Anterior cingulate cortex (tissue), 58 donors: ENCODE measurements at places on chromosomes 11 and 22.

GRCh38 chr11:107808521-107808920 is 50.1 kb downstream of the SLC35F2 start:
- no peak for DNase-seq

GRCh38 chr22:28402539-28402938 is 277.1 kb downstream of the TTC28 start:
- DNase-seq = no peak

DNA sequence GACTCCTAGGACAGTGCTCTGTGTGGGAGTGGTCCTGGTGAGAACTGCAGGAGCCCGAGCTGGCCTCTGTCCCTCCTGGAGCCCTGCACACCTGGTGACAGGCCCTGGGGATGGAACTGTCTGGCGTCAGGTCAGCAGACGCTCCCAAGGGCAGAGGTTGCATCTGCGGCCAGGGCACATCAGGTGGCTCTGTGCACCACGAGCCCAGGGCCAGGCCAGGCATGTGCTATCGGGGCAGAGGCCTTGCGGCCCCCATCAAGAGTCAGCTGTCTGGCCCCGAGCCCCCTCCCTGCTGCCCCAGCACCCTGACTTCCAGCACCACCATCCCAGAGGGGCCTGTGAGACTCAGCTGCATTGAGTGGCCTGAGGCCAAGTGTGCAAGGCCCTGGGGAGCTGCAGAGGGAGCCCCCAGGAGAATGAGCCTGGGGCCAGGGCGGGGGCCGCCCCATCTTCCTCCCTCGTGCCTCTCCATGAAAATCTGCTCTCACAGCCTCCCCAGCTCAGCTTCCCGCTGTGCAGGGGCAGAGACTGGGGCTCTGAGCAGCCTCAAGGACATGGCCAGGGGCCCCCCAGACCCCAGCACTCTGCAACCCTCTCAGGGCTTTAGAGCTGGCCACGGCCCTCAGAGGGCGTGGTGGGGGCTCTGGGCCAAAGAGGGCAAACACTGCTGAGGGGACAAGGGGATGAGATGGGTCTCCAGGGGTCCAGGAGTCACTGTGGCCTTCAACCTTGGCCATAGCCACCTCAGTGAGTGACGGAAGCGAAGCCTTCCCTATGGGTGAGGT is 56.4 kb downstream of the RTL6 start:
- DNase-seq = no peak

GRCh38 chr11:5929571-5930368 is 12.3 kb upstream of the OR56A3 start:
- no peak for DNase-seq
